ENCODE measurements at places on chromosomes 4 and X.
A peak's percentile ranks its signal among the peaks of the same experiment; 100 is the strongest.

DNA sequence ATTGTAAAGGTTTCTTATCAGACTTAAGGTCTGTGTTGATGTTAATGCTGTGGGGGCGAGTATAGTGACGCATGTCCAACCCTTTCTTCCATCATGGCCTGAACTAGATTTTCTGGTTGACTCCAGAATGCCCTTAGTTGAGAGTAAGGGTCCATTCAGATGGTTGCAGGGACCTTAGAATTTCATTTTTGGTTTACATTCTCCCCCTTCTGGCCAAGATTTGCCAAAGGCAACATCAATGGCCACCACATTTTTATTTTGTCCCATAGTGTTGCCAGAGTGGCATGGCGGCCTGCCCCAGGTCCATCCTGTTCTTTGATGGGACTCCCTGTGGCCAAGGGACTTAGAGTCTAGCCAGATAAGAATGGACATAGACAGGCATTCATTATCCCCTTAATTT lies 368.5 kb downstream of the GPM6A start:
- DNase-seq: peak; percentile 11

DNA sequence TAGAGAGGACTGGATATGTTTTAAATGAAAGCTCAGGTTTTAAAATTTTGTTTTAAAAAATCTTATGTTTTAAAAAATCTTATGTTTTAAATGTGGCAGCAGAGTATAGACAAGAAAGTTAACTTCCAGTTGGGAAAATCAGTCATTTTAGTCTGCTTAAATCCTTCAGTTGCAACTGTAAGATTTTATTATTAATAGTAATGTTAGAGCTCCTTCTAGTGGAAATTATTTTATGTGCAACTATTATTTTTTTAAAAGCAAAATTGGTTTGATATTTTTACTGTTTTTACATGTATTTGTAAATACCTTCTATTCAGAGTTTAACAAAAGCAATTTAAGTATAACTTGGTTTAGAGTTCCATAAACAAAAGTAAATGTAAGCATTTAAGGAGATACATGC lies 8.5 kb upstream of the NUDT6 start:
- DNase-seq: no peak

DNA sequence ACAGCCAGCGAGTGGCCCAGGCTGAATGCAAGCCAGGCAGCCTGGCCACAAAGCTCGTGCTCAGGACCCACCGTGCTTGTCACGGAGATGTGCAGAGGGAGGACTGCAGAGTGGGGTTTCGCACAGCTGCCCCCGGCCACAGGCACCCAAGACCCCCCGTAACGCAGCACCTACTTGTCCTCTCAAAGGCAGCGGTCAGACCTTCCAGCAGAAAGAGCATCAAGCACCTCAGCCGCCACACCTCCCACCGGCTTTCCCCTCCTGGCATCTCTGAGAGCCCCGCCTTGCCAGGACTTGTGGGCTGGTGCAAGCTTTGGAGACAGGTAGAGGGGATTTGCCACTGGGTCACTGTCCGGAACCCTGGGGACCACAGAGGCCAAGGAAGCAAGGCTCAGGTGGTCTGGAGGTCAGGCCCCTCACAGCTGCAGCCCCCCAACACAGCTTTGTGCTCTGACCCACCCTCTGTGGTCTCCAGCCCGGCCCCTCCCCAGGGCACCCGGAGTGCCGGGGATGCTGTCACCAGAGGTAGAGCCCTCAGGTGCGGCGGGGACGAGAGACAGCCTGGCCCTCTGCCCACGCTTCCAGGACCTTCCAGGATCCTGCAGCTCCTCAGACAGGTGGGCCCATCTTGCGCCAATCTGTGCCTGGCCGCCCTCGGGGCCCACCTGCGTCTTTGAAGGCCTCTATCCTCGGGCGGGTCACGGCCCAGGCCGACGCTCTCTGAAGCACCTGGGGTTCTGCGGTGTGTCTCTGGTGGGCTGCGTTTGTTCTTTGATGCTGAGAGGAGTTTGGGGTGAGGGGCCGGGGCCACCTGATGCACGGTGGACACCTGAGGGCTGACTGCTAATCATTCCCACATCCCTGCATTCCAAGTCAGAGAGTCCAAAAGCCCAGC lies 34.4 kb upstream of the HMX1 start:
- no peak for DNase-seq

GRCh38 chr4:158527516-158527915 lies 5.8 kb downstream of the RXFP1 start:
- no peak for DNase-seq

DNA sequence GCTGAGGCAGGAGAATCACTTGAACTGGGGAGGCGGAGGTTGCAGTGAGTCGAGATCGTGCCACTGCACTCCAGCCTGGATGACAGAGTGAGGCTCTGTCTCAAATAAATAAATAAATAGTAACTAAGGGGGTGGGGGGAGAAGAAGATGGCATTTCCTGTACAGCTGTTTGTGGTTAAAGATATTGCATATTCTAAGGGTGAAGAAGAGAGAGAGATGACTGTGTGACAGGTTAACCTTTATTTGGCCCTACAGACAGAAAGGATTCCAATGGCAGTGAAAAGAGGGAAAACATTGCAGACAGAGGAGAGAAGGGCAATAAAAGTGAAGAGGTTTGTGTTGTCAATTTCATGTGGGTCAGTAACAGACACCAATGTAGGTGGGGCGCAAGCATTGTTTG lies 9.4 kb downstream of the TASL start:
- no peak for DNase-seq

- peak; percentile 21 for DNase-seq
Measured at GRCh38 chr4:122898370-122899150, 23.8 kb downstream of the NUDT6 start.

DNA sequence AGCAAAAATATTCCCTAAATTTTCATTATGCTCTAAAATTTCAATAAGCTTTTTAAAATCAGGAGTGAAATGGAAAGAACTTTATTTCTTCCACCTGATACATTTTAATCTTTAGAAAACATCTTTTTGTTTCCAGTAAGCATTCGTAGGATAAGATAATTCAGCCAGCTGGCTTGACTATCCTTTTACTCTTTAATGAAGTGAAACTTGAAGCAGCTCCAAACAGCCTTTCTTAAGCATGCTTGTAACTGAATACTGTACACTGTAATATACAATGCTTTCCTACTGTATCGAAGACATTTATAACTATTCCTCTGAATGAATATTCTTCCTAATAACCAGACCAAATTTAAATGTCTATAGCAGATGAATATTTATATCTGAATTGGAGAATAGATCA lies 98.8 kb downstream of the KLHL4 start:
- DNase-seq: no peak

- peak; percentile 45 for DNase-seq
Measured at GRCh38 chr4:38531141-38531727, 132.8 kb upstream of the KLF3 start.

- DNase-seq: no peak
Measured at GRCh38 chr4:145319751-145320150, 139.4 kb upstream of the OTUD4 start.

GRCh38 chrX:18468599-18468998 lies 43.2 kb downstream of the CDKL5 start:
- no peak for DNase-seq

DNA sequence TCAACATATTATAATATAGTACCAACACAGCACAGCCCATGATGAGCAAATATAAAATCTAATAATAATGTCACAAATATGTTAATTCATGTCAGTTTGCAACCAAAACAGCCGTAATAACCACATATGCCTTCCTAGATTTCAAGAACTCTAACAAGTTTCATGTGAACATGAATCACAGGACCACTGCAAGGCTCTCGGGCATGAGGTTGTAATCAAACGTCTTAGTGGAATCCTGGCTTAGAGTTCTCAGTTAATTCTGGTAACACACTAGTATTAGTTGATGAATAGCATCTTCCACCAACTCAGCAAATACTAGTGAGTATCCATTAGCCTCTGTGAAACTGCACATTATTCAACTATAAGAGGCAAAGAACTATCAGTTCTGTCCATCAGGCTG lies 379.3 kb upstream of the TENM3 start:
- DNase-seq: no peak

DNA sequence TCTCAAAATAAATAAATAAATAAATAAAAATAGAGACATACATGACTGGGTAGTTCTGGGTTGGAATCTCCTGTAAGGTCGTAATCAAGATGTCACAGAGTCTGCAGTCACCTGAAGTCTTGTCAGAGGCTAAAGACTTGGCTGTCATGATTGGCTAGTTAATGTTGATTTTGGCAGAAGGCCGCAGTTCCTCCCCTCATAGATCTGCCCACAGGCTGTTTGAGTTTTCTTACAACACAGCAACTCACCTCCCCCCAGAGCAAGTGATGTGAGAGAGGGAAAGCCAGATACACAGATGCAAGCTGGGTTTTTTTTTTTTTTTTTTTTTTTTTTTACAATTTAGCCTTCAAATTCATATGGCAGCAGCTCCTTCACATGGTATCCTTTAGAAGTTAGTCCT lies 36.4 kb upstream of the BMPR1B start:
- no peak for DNase-seq

GRCh38 chr4:156660465-156660864 lies 311.1 kb downstream of the PDGFC start:
- no peak for DNase-seq

DNA sequence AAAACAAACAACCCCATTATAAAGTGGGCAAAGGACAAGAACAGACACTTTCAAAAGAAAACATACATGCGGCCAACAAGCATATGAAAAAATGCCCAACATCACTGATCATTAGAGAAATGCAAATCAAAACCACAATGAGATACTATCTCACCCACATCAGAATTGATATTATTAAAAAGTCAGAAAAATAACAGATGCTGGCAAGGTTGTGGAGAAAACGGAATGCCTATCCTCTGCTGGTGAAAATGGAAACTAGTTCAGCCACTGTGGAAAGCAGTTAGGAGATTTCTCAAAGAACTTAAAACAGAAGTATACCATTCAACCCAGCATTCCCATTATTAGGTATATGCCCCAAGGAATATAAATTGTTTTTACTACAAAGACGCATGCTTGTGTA lies 112.5 kb downstream of the JADE1 start:
- no peak for DNase-seq

GRCh38 chr4:128861856-128862518 lies 52.5 kb downstream of the JADE1 start:
- no peak for DNase-seq

DNA sequence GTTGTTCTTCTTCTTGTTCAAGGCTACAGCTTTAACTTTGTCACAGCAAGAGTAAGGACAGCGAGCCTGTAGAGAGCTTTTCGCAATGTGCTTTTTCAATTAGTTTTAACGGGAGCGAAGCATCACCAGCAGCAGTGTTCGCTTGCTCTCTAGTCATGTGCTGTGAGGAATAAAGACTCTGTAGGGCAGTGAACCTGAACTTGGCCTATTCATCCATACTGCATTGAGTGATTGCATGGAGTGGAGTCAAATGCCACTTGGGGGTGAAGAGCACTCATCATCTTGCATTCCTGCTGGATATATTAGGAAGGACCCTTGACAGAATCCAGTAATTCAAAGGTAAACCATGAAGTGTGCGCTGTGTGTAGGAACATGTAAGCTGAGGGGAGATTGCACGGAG lies 240.0 kb downstream of the FRMPD4 start:
- no peak for DNase-seq

GRCh38 chr4:25743971-25744370 lies 88.3 kb downstream of the SLC34A2 start:
- DNase-seq: no peak

DNA sequence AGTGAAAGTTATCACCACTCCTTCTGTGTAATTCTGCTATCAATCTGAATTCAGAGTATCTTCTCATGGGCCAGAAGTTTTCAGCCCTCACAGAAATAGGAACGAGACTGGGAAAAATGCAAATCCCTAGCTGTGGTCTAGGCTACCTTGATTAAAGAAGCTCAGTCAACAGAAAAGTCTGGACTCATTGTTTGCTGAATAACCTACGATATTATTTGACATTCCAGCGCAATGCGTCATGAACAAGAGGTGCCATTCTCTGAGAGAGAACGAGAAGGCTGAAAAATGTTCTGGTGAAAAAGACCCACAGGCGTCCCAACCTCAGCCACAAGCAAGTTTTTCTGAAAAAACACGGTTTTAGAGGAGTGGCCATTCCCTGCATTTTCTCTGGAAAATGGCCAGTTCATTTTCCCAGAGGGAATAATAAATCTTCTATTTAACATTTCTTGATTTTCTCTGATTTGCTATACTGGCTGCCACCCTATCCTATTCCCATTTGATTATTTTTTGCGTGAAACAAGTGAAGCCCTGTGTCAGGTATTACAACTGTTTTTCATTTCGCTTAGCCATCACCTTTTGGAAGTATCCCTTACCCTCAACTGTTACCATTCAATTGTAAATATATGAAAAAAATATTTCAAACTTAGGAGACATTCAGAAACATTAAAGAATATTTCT lies 1117.6 kb upstream of the PRKX start:
- no peak for DNase-seq

- DNase-seq: no peak
Measured at GRCh38 chrX:122055979-122056715, 1008.7 kb downstream of the GLUD2 start.

DNA sequence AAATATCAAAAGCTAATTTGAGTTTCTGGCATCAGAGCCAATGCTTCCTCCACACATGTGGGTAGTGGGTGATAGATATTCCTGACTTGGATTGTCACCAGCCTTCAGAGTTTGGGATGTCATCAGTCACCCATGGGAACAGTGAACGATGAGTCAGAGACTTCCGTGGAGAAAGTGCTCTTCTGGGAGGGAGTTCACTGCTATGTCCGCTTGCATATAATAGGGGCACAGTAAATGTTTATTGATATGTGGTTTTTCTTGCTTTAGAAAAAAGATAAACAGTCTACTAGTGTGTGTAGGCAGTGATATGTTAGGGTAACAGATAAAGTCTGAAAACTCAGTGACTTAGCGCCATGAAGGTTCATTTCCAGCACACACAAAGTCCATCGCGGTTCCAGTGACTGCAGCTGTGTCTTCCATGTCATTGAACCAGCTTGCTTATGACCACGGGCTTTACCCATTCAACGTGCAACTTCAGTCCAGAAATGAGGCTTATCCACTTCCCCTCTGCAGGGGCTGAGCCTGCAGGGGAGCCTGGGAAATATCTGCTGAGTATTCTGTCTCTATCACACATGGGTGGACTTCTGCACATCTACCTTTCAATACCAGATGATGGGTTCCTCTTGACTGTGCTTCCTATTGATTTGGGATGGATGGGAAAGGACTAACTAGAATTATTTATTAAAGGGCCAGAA lies 87.7 kb upstream of the WWC2 start:
- no peak for DNase-seq

DNA sequence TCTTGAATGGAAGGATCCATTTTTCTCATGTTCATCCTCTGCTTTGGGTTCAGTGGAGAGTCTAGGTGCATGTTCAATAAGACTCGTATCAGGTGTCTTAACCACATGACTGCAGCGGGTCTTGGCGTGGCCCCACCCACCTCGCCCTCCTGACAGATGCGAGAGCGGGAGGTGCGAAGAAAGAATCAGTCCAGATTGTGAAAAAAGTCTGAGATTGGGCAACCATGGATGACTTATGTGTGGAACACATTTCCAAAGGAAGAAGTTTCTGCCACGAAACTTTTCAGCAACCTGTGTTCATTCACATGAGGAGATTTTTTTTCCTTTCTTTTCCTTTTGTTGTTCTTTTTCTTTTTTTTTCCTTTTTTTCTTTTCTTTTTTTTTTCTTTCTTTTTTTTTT lies 66.8 kb downstream of the NSD2 start:
- DNase-seq: no peak

Data from iPS-NIHi11 (cell line).